Omental fat pad (tissue), 4 donors: ENCODE measurements at places on chromosomes 3 and 15. TPM values are rescaled to one million over a fixed set of nuclear protein-coding genes. Genes with fewer than 3 reads are reported as not detected.
A peak's percentile ranks its signal among the peaks of the same experiment; 100 is the strongest.

The RGMA gene
- total RNA-seq = 8.4 TPM

The GABRG3 gene
- not detected for total RNA-seq

- no peak for DNase-seq
These were observed 331.0 kb upstream of the RARB start for GRCh38 chr3:25097023-25097422.

- peak; percentile 66 for DNase-seq
These were observed at the start of gene XXYLT1 for GRCh38 chr3:195270817-195271409. TSS of gene XXYLT1 (minus strand) at chr3:195271159. CDS start at chr3:195271058, 101 bp downstream.

DNA sequence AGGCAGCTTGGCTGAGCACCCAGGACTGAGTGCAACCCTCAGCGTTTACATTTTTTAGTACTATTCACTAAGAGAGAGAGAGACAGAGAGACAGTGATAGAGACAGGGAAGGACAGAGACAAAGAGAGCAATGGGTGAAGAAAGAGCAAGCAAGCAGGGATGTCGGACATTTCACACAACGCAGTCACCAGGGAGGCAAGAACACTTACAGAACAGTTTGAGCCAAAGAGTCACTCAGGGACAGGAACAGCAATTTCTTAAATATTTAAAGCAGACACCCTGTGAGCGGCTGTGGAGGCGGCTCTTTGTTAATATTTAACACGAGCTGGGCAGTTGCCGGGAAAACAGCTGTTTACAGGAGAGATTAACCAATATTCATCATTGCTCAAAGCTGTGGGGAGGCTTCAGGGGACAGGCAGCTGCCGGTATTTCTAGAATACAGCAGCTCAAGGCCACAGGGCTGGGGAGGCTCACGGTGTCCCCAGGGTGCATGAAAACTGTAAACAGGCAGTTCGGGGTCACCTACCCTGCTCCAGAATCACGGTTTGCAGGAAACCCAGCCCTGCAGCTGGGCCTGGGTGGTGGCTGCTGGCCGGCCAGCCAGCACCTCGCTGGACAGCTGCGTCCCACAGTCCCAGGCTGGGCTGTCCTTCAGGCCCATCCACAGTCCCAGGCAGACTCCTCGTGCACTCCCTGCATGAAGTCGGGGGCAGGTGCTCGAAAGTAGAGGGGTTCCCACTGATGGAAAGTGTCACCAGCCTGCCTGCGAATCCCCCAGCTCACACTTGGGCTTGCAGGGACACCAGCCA, 38.8 kb upstream of the PCSK6 start:
- DNase-seq = no peak

The ARIH1 gene
- total RNA-seq = 84.2 TPM

- DNase-seq = peak; percentile 57
These were observed 3.0 kb downstream of the ALCAM start for GRCh38 chr3:105369500-105370371.

The LRTM1 gene
- not detected for total RNA-seq

DNA sequence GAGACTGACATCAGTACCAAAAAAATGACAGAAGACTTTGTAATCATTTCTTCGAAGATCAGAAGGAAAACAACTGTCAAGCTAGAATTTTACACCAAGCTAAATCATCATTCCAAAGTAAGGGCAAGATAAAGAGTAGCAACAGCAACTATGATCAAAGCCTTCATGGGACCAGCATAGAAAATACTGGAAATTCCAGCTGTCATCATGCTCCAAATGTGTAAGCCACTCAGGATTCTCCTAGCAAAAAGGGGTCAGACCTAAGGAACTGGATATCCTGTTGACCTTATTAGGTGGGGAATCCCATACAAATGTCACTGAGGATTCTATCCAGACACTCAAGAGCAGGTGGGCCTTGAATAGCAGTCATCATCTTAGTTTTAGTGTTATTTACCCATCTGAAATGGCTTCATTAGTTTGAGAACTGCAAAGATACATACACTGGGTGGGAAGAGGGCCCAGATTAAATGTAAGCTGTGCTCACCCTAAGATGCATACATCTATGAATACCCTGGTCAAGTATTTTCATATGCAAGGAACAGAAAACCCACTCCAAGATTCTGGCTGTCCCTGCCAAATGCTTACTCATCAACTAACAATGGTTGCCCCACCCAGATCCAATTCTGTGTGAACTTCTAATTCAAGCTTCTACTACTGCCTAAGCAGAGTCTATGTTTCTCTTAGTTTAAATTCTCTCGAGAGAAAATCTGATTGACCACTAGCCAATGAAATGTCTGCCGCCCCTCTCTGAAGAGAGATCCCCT, 33.5 kb downstream of the CLDN18 start:
- no peak for DNase-seq

- DNase-seq = no peak
These were observed 42.7 kb downstream of the STT3B start for GRCh38 chr3:31575448-31575847.

DNA sequence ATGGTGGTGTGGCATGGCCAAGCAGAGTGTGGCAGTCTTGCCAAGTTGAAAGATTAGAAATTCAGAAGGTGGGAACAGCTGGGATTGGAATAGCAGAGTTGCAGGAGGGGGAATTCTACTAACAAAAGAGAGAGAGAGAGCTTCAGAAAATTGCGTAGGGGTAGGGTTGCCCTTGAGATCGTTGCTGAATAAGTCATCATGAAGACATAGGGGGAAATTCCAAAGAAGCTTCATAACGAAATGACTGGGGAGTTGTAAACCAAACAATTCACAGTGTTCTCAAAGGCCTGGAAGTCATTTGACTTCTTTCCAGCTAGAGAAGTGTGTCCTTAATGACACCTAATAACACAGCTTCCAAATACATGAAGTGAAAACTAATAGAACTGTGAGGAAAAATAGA, 26.3 kb upstream of the TIPARP start:
- no peak for DNase-seq

DNA sequence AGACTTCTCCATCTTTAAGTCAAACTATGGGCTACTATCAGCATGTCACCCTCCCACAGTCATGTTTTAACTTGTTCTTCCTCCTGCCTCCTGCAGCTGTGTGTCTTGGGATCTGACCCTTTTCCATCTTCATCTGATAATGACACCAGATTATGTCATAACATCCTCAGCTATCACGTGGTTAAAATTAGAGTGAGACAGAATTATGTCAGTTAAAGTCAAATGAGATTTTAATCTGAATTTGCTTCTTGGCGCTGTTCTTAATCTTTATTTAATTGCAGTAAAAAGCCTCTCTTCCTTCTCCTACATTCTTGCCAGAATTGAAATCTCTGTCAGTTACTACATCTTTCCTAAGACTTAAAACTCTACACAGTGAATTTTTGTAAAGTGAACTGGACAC, 107.2 kb downstream of the ARPP21 start:
- no peak for DNase-seq

The SOX14 gene
- not detected for total RNA-seq

- DNase-seq = no peak
These were observed 76.3 kb upstream of the ABHD17C start for GRCh38 chr15:80618685-80619400.

- DNase-seq = no peak
These were observed 18.6 kb downstream of the GOLIM4 start for GRCh38 chr3:168077091-168077490.

The GOLGA8Q gene
- 0.72 TPM for total RNA-seq

The TGM4 gene
- not detected for total RNA-seq

- DNase-seq = no peak
These were observed 233.2 kb downstream of the RPLP1 start for GRCh38 chr15:69685512-69686452.

The ANKRD28 gene
- 65.9 TPM for total RNA-seq

The EIF4G1 gene
- 268 TPM for total RNA-seq

- DNase-seq = no peak
These were observed 96.3 kb downstream of the LRRC28 start for GRCh38 chr15:99347574-99347973.

DNA sequence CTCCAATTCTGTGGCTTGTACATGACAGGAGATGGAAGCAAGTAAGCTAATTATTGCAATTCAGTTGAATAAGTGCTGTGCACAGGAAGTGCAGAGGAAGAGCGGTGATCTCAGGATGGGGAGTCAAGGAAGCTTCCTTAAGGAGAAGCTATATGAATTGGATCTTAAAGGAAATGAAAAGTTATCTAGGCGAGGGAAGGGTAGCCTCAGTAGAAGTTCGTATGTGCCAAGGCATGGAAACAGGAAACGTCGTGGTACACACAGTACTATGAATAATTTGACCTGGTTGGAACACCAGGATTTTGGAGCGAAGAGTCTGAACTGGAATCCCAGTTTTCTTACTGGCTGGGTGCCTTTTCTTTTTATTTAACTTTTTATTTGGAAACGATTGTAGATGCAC, 39.3 kb downstream of the ST6GAL1 start:
- no peak for DNase-seq

GRCh38 chr3:189404024-189404423, 227.2 kb upstream of the TP63 start:
- no peak for DNase-seq

- DNase-seq = no peak
These were observed 62.7 kb downstream of the KLHL6 start for GRCh38 chr3:183492849-183493179.

The PROS1 gene
- 98.8 TPM for total RNA-seq

The ZMYND10 gene
- 2.1 TPM for total RNA-seq

GRCh38 chr3:111324151-111324550, 217.8 kb upstream of the CD96 start:
- no peak for DNase-seq

DNA sequence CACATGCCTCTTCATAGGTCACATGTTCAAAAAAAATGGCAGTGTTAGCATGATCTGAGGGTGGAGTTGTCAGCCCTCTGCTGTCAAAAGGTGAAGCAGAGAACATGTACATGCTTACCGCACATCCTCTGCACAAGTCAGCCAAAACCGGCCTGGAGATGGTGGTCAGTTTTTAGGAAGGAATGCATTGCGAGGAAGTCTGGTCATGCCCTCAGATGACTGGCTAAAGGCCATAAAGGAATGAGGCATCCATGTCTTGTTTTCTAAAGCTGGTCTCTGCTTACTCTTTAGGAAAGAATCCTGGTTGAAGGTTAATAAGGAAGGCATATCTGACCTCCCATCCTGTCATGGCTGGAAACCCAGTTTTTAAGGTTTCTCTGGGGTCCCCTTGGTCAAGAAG, 292.0 kb upstream of the CCDC54 start:
- DNase-seq = no peak

The SLC51B gene
- total RNA-seq = not detected

DNA sequence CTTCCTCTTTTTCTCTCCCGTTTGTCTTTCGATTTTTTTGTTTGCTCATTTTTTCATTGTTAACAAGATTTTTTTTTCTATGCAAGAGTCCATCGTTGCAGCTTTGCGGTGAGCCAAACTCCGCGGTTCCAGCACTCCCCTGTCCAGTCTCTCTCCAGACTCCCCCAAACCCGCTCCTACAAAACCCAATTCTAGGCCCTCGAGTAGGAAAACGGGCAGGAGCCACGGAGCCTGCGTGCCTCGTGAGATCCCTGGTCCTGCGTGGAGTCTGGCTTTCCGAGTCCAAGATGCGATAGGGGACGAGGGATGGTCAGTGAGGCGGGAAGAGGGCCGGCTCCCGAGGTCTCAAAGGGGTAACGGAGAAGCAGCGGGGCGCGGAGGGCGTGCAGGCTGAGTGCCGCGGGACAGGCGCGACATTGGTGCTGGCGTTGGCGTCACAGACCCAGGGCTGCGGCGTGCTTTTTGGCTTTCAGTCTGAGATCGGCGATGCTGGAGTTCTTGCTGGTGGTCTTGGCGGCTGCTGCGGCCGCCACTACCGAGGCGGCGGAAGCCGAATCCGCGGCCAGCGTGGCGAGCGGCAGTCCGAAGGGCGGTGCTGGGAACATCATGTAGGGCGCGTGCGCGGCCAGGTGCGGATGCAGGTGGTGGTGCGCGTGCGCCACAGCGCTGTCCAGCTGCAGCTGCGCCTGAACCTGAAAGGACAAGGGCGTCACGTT, 8.5 kb downstream of the SHOX2 start:
- DNase-seq = no peak

The SLC27A2 gene
- total RNA-seq = 1.6 TPM

DNA sequence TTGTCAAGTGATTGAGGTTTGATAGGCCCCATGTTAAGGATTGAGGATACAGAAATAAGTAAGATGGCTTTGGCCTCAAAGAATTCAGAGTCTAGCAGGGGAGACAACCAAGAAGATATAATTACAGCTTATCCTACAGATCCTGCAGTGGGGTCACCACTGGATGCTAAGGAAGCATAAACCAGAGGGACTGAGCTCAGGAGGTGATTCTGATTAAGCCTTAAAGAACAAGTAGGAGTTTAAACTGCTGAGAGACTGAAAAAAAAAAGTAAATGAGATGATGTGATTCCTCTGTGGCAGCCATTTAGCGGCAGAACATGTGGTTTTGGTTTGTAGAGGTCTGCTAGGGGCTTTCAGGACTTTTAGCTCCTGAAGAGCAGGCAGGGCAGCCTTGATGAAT, 72.1 kb upstream of the ROPN1 start:
- DNase-seq = no peak

DNA sequence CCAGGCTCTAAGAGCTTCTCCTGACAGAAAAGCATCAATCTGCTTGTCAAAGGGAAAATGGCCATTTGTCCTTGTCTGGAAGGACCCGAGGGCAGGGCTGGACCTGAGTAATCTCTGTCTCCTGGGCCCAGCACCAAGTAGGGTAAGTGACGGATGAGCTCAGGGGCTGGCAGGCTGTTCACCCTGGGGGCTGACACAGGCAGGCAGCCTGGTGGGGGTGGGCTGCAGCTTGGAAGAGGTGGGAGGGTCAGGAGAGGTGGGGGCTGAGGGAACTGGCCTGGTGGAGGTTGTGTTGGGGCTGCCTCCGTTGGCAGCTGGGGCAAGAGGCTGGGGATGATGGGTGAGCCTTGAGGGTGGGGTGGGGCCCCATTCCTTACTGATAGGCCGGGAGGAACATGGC, 42.3 kb upstream of the ADPGK start:
- no peak for DNase-seq

GRCh38 chr3:48478626-48479555, 25.1 kb downstream of the SHISA5 start:
- DNase-seq = no peak

The ZNF774 gene
- 0.75 TPM for total RNA-seq
